ENCODE measurements at places on chromosomes 3 and 15.

GRCh38 chr3:30638685-30639412 is 32.4 kb downstream of the TGFBR2 start:
- no peak for DNase-seq

DNA sequence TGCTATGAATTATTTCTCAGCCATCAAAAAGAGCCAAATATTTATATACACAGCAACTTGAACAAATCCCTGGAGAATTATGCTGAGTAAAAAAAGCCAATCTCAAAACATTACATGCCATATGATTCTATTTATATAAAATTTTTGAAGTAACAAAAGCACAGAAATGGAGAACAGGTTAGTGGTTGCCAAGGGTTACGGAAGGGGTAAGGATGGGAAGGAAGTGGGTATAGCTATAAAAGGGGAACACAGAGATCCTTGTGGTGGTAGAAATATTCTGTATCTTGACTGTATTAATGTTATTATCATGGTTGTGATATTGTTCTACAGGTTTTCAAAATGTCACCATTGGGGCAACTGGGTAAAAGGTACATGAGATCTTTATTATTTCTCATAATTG is 62.3 kb upstream of the ASB14 start:
- DNase-seq: no peak

GRCh38 chr3:160644491-160644890 is 32.5 kb upstream of the ARL14 start:
- DNase-seq: no peak

DNA sequence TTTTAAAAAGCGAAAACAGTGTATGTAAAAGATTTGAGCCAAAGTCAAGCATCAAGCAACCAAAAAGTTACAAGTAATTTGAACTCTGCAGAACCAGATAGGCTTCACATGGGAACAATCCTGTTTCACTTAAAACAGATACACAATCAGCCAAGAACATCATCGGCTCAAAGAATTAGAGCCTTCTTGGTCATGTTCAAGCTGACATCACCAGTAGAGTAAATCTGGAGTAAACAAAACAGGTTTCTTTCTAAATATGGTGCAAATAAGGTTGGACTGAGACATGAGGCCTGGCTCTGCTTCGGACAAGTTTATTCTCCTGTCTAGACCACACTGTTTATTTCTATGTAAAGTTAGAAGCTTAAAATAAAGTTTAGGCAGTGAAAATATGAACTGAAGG is 116.0 kb downstream of the GMNC start:
- no peak for DNase-seq

DNA sequence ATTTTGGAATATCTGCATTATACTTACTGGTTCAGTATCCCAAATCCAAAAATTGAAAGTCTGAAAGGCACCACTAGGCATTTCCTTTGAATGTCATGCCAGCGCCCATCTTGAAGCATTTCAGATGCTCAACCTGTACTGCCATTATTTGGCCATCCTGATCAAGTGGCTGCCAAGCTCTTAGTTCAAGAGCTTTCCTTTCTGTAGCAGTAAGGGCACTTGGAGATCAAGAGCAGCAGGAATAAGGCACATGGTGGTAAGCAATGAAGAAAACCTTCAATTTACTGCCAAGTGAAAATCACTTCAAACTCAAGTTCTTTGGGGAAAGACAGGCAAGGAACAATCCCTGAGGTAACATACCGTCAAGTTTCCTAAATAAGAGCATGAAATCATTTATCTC is 10.0 kb downstream of the RHOA start:
- DNase-seq: no peak

GRCh38 chr3:19744047-19744446 is 190.0 kb downstream of the EFHB start:
- no peak for DNase-seq

DNA sequence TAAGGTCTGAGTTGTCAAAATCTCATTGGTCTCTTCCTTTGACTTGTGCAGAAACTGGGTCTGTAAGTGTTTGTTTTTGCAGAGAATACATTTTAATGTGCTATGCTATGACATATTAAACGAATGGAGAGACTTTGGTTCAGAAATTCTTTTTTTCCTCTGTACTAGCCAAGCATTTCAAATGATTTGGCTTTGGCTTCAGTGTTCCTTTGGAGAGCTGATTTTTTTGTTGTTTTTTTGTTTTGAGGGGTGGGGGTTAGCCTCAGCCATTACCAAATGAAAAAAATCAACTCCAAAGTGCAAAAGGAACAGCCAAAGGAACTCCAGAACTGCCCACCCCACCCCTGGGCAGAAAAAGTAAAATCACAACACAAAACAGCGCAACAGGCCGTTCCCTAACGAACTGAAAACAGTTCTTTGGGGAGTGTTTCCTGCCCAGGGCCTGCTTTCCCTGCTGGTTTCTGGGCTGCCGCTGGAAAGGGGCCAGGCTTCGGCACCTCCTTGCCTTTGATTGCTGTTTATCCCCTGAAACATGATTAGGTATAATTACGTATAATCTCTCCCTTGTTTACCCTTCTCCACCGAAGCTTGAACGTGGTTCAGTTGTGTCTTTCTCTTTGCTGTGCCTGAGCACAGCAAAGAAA is 57.6 kb upstream of the NEO1 start:
- DNase-seq: no peak

GRCh38 chr3:69368129-69368741 is 17.7 kb downstream of the FRMD4B start:
- no peak for DNase-seq

DNA sequence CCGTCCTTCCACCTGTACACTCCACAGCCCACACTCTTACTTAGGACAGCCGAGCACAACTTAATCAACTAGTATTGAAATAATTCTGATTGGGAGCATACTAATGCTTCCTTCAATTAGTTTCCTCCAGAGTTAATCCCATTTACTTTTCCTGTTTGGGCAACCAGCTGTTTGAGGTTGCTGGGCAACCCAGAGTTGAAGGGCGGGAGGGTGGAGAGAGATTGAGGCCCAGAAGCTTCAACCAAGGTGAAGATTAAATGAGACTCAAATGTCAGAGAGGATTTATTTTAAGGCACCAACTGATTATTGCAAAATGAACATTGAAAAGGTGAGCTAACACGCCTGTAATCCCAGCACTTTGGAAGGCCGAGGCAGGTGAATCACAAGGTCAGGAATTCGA is 428.5 kb upstream of the SEMA6D start:
- DNase-seq: no peak

- DNase-seq: no peak
Observed at GRCh38 chr3:49266410-49267095, 10.5 kb downstream of the C3orf62 start.

DNA sequence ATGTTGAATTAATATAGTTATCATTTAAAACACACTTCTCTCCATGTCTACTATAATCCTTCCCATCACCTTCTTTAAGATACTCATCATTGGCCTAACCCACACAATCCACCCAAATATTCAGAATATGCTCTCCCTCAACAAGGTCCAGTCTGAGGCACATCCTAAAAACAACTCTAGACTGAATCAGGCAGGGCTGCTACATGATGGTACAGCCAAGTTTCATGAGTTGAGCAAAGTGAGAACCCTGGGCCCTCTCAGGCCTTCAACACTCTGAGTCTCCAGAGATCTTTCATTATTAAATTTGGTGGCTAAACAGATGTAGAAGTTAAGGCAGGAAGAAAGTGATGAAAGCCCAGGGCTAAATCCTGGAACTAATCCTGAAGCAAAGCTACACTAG is 16.2 kb downstream of the ZNF148 start:
- DNase-seq: no peak

DNA sequence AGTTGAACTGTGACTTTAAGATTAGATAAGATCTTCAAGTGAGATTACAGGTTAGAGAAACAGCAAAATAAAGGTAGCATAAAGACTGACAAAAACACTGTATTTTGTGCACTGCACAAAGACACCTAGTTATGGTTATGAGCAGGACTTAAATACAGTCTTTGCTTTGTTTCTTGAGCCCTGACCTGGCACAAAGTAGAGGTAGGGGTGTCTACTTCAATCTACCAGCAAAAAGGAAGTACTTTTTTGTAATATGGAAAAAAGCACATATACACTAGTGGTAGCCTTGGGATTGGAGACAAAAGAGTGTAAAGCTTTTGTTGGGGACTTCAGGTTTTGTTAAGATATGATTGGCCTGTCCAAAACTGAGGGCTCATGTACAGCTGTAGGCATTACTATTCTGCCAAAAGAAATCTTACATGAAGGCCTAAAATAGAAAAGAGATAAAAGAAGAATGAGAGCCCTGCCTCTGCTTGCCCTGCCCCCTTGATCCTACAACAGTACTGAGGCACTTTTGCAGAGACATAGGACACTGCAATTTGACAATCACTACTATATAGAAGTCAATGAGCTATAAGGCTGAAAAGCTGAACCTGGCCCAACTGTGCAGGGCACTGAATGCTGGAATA is 194.3 kb downstream of the CBLB start:
- no peak for DNase-seq

DNA sequence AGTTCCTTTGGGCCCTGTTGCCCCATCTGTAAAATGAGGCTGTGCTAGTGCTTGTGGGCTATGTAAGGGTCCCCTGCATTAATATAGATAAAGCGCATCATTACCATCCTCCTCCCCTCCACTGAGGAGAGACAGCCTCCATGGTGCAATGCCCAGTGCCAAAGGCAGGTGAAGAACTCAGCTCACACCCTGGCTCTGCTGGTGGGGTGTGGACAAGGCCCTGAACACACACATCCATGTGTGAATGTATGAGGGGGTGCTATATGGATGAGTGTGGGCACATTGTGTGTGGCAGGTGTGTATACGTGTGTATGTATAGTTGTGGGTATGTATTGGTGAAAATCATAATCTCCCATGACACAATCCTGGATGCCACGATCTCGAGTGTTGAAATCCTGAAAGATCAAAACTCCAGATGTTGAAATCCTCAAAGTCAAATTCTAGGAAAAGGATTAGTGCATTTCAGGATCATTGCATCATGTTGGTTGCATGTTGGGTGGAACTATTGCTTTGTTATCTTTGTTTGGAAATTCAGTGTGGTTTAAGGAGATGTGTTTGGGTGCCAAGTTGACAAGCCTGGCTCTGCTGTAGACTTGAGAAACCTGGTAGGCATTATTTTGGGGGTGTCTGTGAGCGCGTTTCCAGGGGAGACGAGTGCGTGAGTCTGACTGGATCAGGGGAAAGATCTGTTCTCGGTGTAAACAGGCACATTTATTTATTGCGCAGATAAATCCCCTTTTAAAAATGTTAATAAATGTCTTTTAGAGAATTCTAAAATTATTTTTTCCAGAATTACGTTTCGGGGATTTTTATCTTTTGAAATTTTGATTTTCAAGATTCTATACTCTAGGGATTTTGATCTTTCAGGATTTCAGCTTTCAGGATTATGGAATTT is 42.0 kb upstream of the SEC61A1 start:
- DNase-seq: no peak

DNA sequence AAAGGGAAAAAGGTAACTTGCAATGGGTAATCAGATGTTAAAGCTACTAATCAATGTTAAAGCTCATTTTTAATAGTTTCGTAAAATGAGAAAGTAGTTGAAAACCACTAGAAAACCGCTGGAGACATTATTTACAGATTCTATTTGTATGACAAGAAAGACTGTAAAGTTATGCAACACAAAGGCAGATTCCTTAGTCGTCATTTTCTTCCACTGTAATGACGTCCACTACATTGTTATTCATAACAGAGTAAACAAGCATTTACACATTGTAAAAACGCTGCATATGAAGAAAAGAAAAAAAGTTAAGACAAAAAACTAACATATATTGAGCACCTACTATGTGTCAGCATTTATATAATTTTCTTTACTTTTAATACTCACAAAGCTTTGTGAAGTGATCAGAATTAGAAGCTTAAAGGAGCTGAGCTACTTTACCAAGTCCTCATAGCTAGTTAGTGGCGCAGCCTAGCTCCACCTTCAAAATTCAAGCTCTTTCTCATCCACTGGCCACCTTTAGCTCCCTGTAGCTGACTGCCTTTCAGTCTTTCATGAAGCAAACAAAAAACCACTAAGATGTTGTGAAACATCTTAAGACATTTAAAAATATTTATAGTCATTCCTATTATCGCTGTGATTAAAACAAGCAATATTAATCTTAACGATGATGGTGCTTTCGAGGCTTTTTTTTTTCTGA is 100.1 kb upstream of the CDIN1 start:
- DNase-seq: no peak

- no peak for DNase-seq
Observed at GRCh38 chr3:122520861-122521260, 6.1 kb upstream of the KPNA1 start.

DNA sequence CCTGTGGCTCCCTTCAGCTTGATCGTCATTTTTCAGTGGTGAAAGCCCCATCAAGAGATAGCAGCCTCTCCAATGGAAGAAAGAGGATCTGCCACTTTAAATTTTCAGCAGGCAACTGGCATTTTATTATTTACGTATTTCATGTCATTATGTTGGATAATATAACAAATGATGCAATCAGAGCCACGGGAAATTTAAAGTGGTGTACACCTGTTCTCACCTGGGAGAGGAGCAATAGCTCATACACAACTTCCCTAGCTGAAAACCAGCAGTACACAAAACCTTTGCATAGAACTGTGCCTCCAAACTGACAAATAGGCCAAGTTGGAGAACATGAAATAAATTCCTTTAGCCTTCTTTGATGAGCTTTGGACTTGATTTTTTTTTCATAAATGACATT is 136.9 kb downstream of the SATB1 start:
- DNase-seq: no peak

DNA sequence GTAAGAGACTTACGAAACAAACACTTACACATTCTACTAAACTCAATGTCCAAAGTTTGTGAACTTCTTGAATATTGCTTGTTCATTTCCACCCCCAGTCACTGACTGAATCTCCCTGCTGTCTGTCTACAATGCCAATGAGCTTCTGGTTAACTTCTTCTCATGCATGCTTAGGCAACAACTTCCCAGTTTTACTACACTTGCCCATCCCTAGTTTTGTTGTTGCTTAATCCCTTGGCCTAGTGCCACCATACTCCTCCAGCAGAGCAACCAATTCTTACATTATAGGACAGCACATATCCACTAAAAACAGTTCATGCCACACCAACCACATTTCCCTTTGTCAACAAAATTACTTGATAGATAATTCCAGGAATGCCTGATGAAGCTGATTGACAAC is 40.9 kb upstream of the CCR2 start:
- no peak for DNase-seq

- DNase-seq: no peak
Observed at GRCh38 chr3:142852009-142852408, 36.9 kb downstream of the PCOLCE2 start.

DNA sequence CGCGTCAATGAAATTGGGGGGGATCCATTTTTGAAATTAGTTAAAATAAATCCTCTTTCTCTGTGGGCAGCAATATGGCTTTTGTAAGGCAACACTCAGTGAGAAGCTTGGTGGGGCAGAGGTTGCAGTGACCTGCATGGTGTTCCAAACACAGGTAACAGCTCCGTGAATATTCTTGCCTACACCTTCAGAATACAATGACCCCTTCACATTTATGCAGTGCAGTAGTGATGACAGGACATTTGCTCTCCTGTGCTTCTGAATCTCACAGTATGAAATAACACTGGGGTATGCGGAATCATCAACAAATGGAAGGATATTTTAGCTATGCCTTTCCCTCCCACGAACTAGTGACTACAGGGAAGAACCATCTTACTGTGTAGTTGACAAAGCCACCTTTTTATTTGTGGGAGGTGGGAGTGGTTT is 6.9 kb downstream of the AHSG start:
- no peak for DNase-seq
